Midbrain (tissue), 1 donor: ENCODE measurements at places on chromosomes 5 and 9.

DNA sequence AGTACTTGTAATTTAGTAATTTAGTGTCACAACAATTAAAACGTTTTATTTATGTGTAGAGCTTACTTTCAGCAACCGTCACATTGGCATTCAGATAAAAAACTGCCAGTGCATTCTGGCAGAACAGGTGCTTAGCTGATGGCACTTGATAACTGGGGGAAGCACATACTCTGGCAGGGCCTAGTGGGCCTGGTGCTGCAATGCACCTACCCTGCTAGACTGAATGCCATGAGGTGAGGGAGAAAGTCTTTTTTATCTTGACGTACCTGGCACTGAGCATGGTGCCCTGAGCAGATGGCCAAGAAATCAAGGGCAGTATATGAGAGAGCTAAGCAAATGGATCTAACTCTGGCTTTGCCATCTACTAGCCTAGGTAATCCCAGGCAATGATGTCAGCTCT is 280.6 kb upstream of the EFNA5 start:
- no peak for DNase-seq

DNA sequence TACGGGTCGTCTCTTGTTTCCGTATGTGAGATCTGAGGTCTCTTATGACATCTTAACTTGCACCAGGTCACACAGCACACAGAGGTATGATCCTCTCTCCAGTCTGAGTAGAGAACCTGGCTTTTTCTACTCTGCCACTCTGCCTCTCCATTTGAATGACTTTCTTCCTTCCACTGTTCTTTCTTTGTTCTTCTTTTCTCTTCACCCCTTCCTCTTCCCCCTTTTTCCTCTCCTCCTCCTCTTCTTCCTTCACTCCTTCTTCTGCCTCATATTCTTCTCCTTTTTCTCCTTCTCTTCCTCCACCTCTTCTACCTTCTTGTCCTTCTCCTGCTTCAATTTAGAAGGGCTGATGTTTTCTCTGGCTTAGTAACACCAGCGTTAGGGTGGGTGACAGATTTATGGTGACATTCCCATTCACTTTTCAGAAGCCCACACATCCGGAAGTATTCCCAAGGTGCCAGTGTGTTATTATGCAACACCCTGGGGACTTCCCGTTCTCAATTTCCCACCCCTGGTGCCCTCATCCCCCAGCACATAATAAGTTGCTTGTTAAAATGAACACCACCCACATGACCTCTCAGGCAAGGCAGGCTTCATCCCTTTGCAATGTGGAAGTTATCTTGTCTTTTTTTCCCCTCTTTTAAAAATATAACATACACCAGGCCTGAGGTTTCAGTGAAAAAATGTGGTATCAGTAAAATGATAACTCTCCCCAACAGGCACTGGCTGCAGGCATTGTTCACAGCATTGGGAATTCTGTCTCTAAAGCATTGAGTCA is 122.0 kb downstream of the PAPPA start:
- no peak for DNase-seq

GRCh38 chr5:145014109-145014508 is 821.0 kb downstream of the PRELID2 start:
- DNase-seq, result no peak

DNA sequence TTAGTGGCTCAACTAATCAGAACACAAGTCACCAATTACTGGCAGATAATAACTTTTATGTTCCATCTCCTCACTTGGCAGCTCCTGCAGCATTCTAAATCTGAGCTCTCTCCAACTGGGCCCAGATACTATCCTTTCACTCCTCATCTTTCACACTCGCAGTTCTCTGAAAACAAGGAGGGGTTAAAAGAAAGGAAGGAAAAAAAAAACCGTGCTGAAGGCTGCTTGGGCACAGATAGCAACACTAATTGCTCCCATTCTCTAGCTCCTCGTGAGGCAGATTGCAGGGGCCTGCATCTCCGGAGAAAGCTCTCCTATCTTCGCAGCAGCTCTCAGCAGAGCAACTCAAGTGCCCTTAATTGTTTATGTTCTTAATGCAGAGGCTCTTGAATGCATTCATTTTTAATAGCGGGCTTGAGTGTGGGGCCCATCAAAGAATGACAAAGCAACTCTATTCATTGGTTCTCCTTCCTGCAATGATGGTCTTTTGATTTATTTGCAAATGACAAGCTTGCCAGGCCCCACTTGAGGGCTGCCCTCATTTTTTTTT is 23.9 kb downstream of the TLE1 start:
- no peak for DNase-seq

DNA sequence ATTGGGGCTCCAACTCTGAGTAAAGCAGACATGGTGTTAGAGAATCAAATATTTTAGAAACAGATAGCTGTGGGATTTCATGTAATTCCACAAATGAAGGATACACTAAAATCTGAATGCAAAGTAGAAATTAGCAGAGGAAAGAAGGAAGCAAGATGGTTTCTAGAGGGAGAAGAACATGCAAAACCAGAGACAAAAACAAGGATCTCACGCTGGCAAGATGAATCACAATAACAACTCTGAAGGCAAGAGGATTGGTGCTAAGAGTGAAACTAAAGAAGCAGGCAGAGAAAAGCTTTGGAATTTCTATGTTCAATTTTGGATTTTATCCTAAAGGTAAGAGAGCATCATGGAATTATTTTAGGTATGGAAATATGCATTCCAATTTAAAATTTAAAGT is 857.2 kb upstream of the COX7C start:
- DNase-seq, result no peak

GRCh38 chr9:93661591-93661990 is 85.2 kb downstream of the PHF2 start:
- DNase-seq, result no peak

GRCh38 chr5:18072600-18072999 is 438.3 kb downstream of the TAF11L14 start:
- DNase-seq, result no peak

GRCh38 chr9:36214571-36214970 is 23.9 kb downstream of the CLTA start:
- no peak for DNase-seq

DNA sequence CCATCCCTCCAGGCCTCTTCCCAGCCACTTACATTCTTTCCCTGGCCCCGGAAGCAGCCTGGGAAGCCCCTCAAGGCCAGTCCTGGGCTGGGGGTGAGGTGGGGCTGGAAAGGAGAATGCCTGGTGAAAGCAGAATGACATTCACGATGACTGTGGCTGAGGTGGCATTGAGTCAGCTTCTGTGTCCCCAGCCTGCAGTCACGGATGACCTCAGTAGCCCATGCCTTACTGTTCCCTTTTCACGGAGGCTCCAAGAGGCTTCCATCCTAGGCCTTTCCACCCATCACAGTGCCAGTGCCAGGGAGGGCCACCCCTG is 2.7 kb downstream of the PRDM12 start:
- no peak for DNase-seq
